Endothelial cell (in vitro differentiated cells): ENCODE measurements at places on chromosomes 12 and 14. TPM values are rescaled to one million over a fixed set of nuclear protein-coding genes. Genes with fewer than 3 reads are reported as not detected.
A peak's percentile ranks its signal among the peaks of the same experiment; 100 is the strongest.

PABPN1 gene
- 191 TPM for total RNA-seq

CCDC177 gene
- total RNA-seq, result not detected

CIDEB gene
- 0.82 TPM for total RNA-seq

PEBP1 gene
- 138 TPM for total RNA-seq

TEX52 gene
- total RNA-seq, result not detected

DNA sequence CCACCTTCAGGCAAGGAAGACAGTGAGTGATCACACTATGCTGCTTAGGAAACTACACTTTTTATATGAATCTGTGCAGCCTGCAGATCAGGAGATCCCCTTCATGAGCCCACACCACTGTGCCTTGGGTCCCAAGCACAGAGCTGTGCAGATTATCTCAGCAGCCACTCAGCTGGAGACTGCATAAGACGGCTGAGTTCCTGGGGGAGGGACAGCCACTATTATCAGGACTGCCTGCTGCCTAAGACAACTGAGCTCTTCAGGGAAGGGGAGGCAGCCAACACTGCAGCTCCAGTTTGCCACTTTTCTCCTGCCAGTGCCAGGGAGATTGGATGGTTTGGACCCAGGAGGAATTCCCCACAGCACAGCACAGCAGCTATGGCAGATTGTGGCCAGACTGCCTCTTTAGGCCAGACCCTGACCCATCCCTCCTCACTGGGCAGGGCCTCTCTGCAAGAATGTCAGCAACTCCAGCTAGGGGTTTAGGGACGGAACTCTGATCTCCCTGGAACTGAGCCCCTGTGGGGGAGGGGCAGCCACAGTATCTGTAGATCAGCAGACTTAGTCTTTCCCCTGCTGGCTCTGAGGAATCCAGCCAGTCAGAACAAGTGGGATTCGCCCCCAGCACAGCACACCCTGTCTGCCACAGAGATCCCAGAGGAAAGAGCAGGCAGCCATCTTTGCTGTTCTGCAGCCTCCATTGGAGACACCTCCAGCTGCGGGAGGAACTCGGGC lies 141.3 kb downstream of the KLHL28 start:
- no peak for DNase-seq

DNA sequence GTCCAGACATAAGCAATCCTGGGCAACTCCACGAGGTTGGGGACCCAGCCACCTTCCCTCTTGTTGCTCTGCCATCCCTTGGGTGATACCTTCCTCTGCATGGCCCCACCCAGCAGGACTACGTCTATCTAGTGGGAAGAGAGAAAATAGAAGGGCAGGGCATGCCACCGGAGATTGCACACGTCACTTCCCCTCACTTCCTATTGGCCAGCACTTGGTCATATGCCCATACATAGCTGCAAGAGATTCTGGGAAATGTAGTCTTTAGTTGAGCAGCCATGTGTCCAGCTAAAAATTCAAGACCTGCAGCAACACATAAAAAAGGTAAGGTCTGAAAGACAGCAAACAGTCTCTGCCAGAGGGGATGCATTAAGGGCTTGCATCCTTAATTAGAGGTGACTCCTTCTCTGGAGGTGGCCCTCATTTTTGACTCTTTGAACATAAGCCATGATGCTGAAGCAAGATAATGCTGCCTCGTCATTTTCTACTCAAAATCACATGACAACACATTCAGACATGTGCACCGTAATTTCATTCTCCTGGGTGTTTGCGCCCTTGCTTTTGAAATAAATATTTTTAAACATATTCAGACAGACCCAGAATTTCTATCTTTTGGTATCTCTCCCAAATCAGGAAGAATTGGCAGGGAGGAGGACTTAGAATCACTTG lies 91.8 kb upstream of the PWP1 start:
- DNase-seq, result no peak

DNA sequence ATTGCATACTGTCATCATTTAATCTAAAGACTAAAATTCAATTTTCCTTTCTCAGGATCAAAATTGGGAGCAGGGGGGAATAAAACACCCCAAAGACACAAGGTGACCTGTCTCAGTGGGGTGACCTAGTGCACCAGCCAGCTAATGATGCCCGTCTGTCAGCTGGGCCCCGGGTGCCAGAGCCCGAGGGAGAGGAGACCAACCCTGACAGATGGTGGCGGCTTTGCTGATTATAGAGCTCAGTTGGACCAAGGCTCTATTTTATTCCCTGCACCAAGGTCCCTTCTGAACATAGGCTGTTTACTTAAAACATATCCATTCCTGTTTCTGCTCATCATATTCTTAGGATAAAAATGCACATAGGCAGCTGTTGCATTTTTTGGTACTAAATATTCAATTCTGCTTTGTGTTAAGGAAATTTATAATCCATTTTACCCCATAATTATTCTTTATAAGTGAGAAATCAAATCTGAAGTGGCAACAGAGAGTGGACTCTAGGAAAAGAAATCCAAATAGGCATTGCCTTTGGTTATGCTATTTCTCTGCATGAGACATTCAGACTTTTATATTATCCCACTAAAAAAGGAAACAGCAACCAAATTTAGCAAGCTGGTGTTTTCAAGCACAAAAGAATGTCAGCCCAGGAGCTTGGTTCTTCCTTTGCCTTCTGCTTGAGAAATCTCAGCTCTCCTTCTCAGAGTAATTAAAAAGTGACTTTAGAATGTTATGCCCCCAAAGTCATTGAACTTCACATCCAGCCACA lies 96.8 kb upstream of the IFNG-AS1 start:
- no peak for DNase-seq

DNA sequence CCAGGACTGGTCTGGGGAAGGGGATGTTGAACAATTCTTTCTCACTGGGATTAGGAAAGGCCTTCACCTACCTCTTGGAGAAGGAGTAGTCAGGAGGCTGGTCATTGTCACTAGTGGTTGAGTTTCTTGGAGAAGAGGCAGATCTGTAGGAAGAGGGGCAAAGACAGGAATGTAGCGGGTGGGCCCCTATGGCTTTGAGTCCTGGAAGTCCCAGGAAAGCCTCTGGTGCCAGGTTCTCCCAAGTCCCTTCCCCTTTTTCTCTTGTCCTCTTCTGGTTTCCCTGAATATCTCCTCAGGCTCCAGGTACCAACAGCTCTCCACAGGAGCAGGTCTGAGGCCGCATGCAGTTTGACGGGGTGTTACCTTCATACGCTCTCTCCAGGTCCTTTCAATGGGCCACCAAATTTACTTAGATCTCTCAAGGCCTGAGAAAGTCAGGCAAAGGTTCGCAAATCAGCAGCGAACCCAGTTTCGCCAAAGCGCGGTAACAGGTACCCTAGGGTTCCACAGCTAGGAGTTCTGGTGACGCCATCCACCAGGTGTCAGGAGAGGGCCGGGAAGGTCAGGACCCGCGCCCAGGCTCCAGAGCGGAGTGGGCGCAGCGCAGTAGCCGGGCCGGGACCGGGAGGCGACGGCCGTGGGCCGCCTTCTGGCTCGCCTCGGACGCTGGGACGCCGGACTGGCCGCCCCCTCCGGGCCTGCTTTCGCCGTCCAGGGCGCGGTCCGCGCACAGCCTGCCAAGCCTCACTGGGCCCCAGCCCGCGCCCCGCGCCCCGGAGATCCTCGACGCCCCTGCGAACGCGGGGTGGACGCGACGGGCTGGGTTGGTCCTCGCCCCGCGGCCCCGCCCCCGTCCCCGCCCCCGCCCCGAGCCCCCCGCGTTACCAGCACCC lies 795 bp downstream of the SMAGP start:
- DNase-seq, result peak; percentile 75

- peak; percentile 20 for DNase-seq
Measured at GRCh38 chr12:56631790-56632700, 1.9 kb upstream of the BAZ2A start.
